ENCODE measurements at places on chromosomes 7 and 10. TPM values are rescaled to one million over a fixed set of nuclear protein-coding genes. Genes with fewer than 3 reads are reported as not detected.

The PON3 gene
- 3.0 TPM for total RNA-seq

The WDR86 gene
- 7.0 TPM for total RNA-seq

The IFIT1 gene
- total RNA-seq = 12.7 TPM

The AKR1C8 gene
- total RNA-seq = not detected

The ABCA13 gene
- total RNA-seq = 0.96 TPM

The COG5 gene
- total RNA-seq = 15.7 TPM

The PRSS2 gene
- total RNA-seq = not detected

The LANCL2 gene
- total RNA-seq = 6.4 TPM

The CUBN gene
- total RNA-seq = 1.5 TPM

The DRGX gene
- total RNA-seq = not detected

The C7orf57 gene
- not detected for total RNA-seq

The UMAD1 gene
- total RNA-seq = 0.40 TPM

The NRP1 gene
- total RNA-seq = 15.4 TPM

The ZNF365 gene
- total RNA-seq = not detected

The GJD4 gene
- not detected for total RNA-seq

The NME8 gene
- total RNA-seq = not detected
